ENCODE measurements at places on chromosomes 1 and 21.
A peak's percentile ranks its signal among the peaks of the same experiment; 100 is the strongest.

DNA sequence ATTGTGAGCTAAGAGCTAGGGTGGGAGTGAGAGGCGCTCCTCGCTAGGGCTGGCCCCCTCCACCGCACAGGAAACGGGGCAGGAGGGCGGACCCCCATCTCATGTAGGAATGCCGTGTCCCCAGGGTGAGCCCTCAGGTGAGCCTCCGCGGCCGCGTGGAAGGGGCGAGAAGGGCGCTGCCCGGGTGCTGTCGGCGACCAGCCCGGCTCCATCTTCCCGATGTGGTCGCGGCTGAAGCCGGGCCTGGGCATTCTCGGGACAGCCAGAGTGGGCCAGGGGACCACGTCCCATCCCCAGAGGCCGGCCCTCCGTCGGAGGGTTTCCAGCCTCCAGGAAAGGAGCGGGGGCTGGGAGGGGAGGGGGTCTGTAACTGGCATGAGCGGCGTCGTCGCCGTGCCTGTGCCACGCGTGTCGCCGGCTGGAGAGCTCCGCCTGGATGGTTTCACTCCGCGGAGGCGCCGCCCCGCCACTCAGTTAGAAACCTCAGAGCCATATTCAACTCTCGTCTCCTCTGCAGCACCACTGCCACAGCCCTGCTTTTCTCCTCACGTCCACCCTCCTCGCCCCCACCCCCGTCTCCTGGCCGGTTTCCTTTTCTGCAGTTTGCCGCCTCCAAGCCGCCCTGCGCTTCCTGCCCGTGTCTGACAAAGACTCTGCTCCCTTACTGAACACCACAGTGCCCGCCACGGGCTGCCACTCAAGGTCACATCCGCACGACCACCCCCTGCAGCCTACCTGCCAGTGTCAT is at the start of gene TMEM269:
Gene TMEM269, plus strand, starts transcription at position 46 of the 748 bp plus-strand sequence. CDS start 4,903 bp downstream, outside the sequence.
- DNase-seq = peak; percentile 78

DNA sequence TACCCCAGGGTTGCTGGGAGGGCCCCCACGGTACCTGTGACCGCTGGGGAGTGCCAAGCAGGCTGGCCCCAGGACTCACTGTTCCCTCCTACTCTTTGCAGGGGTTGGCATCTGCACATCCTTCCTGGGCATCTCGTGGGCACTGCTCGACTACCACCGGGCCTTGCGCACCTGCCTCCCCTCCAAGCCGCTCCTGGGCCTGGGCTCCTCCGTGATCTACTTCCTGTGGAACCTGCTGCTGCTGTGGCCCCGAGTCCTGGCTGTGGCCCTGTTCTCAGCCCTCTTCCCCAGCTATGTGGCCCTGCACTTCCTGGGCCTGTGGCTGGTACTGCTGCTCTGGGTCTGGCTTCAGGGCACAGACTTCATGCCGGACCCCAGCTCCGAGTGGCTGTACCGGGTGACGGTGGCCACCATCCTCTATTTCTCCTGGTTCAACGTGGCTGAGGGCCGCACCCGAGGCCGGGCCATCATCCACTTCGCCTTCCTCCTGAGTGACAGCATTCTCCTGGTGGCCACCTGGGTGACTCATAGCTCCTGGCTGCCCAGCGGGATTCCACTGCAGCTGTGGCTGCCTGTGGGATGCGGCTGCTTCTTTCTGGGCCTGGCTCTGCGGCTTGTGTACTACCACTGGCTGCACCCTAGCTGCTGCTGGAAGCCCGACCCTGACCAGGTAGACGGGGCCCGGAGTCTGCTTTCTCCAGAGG is 6.8 kb downstream of the XKR8 start:
- DNase-seq = no peak

- no peak for DNase-seq
These were observed 1.4 kb downstream of the ADORA1 start for GRCh38 chr1:203128716-203129500.

- no peak for DNase-seq
These were observed 122.5 kb downstream of the NR5A2 start for GRCh38 chr1:200150006-200150405.

- no peak for DNase-seq
These were observed 37.3 kb downstream of the AZIN2 start for GRCh38 chr1:33118274-33118673.

- no peak for DNase-seq
These were observed 25.5 kb upstream of the GJA5 start for GRCh38 chr1:147785794-147786506.

DNA sequence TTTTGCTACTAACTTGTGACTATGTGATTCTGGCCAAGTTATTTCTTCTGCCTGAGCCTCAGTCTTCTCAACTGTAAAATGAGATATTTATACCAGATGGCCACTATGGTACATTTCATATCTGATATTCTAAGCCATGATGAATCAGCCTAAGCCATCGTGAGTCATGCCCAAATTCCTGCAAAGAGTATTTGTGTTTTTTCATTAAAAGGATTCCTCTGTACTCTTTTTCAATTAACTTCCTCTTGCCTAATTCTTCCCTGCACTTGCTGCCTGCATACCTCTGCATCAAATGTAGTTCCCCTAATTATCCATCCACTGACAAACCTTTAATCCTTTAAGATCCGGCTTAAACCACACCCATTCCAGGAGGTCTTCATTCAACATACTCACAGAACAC is 575.1 kb upstream of the BEND5 start:
- DNase-seq = no peak

- DNase-seq = no peak
These were observed 88.3 kb downstream of the TPR start for GRCh38 chr1:186286615-186287315.
